Activated T-helper 1 cell treated with anti-CD3 and anti-CD28 coated beads, Interleukin-12 subunit alpha, Interleukin-12 subunit beta, Interleukin-2, Interleukin-4 antibody, amounts not matched to agents 30 ng/mL and 10 ng/mL and 1 ng/mL, durations not matched to agents 14 hours and 24 hours and 36 hours (primary cell): ENCODE measurements at places on chromosomes 1 and 21.

DNA sequence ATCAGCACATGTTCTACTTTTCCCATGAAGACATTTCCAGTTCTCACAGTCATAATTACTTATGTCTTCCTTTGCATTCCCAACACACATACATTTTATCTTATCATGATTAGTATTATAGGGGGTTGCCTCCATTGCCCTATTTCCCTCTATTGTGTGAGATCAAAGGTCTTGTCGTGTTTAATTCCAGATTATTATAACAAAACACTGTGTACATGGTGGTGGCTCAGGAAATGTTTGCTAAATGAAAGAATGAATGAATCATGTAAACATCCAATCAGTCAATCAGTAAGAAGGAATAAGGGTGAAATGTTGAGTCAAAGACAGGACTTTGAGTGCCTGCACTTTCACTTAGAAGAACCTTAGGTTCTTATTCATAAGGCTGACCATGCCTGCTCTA lies 376.0 kb downstream of the SMYD3 start:
- no peak for DNase-seq

DNA sequence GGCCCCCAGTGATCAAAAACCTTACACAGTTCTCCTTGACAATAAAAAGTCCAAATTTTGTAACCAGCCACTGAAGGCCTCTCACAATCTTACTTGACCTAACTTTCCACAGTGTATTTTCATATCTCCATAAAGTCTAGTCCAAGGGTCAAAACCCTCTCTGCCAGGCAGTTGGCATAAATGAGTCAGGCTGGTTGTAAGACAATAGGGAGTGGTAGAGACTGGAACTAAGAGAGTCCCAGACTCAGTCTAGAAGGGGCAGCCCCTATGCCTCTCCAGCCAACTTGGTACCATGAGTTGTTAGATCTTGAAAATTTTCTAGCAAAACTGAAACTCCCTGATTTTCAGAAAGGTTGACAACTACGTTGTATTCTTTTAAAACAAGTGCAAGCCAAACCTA lies 21.0 kb downstream of the KIF21B start:
- DNase-seq = no peak

- no peak for DNase-seq
Measured at GRCh38 chr1:23895082-23895481, 18.1 kb downstream of the CNR2 start.

- no peak for DNase-seq
Measured at GRCh38 chr1:167227934-167228378, 7.3 kb downstream of the POU2F1 start.

GRCh38 chr1:120133228-120133927 lies 42.9 kb downstream of the SEC22B start:
- DNase-seq = no peak

DNA sequence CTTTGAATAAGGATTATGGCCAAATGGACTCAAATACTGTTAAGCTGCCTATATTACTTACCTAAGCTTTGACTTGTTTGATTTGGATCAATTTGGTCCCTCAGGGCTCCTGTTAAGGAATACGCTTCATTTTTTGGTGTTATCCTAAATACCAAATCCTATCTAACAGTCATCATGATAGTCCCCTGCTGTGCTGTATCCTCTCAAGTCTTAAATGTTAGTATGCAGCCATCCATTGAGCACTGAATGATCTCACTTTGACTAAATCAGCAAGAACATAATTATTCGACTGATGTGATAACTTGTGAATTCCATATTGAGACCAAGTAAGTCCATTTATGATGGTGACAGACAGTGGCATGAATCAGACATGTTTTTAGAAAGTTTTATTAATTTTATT lies 53.1 kb upstream of the ATF3 start:
- no peak for DNase-seq

GRCh38 chr1:211735208-211736170 lies 60.1 kb upstream of the NEK2 start:
- DNase-seq = no peak

GRCh38 chr1:244329591-244330317 lies 122.0 kb downstream of the ADSS2 start:
- no peak for DNase-seq
